ENCODE measurements at places on chromosomes 7 and 10.
A peak's percentile ranks its signal among the peaks of the same experiment; 100 is the strongest.

- no peak for DNase-seq
These were observed 52.7 kb downstream of the GCC1 start for GRCh38 chr7:127532736-127533135.

- no peak for DNase-seq
These were observed 77.0 kb downstream of the ZMIZ1 start for GRCh38 chr10:79145517-79146470.

DNA sequence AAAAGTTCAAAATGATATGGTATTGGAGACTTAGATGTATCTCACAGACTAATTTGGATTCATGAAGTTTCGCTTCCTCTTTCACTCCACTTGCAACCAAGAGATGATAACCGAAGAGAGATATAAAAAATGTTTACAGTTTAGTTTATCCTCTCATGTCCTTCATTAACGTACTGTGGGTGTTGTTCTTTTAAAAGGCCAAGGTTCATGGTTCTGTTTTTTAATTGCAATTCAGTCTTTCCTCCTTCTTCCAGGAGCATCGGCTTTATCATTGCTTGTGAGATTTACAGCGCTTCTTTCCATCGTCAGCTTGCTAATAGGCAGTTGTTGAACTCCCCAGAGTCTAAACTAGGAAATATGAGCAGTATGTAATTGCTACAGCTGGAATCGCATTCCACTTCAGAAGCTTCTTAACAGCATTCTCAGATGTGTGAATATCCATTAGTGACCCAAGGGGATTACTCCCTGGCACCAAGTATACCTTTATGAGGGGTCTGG is 75.9 kb upstream of the HGF start:
- peak; percentile 38 for DNase-seq

GRCh38 chr10:31219306-31219705 is 99.7 kb upstream of the ZEB1 start:
- DNase-seq, result no peak
